HFFc6 (cell line): ENCODE measurements at places on chromosomes 12 and 14. TPM values are rescaled to one million over a fixed set of nuclear protein-coding genes. Genes with fewer than 3 reads are reported as not detected.

The KRT82 gene
- not detected in 3 replicates for total RNA-seq

The DCN gene
- total RNA-seq: 23.9 to 58.8 TPM (median 25.9 TPM) in 3 replicates

- no peaks in the 10 kb centered on the region for H3K4me1 ChIP-seq
- peaks cover 4% of the 10 kb centered on the region for H3K36me3 ChIP-seq
- no peak overlapping the region for H3K27ac ChIP-seq
- H3K27me3 ChIP-seq: no peaks in the 10 kb centered on the region; the same call in 1 of the 2 replicates
These were observed 64.5 kb downstream of the FZD10 start for GRCh38 chr12:130226771-130227170.

DNA sequence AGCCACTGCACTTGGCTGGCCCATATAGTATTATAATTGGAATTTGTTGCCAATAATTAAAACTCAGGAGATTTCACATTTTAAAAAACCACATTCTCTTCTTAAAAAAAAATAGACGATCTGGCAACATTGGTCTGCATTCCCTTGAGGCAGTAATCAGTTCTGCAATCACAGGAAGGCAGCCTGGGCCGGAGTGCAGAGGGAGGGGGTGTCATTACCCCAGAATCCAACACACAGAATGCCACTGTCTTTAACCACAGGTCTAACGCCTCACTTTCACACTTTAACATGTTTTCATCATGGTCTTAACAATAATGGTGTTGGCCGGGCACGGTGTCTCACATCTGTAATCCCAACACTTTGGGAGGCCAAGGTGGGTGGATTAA, 100.1 kb downstream of the SCARB1 start:
- H3K27me3 ChIP-seq: peaks cover 7% of the 10 kb centered on the region
- H3K4me3 ChIP-seq: no peak overlapping the region
- H3K27ac ChIP-seq: no peak overlapping the region

DNA sequence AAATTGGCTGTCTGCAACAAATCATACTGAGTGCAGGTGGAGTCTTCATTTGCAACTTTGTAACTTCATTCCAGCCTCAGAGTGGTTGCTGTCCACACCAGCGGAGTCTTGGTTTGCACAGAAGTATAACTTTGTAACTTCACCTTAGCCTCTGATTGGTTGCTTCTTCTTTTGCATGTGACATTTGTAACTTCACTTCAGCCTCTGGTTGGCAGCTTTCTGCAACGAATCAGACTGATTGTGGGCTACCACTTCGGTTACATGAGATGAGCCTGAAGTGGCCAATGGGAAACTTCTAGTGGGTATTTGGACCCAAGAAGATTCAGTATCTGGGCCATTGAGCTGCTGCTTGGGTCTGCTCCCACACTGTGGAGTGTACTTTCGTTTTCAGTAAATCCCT, 17.8 kb downstream of the RASSF8 start:
- H3K27ac ChIP-seq: peak overlapping the region; percentile 90
- peaks cover 90% of the 10 kb centered on the region for H3K4me1 ChIP-seq
- peak overlapping the region; percentile 73 for H3K4me3 ChIP-seq
- peaks cover 17% of the 10 kb centered on the region for H3K36me3 ChIP-seq
- H3K27me3 ChIP-seq: no peaks in the 10 kb centered on the region; the same call in 1 of the 2 replicates
- DNase-seq: no peak
